ENCODE measurements at places on chromosomes 5 and 9. TPM values are rescaled to one million over a fixed set of nuclear protein-coding genes. Genes with fewer than 3 reads are reported as not detected.

The S100Z gene
- 1.6 TPM for polyA plus RNA-seq

The ZSWIM6 gene
- 9.0 TPM for polyA plus RNA-seq

The FAM78A gene
- 28.2 TPM for polyA plus RNA-seq

The MOB3B gene
- 7.8 TPM for polyA plus RNA-seq

The NUTM2F gene
- 0.05 TPM for polyA plus RNA-seq

The ACTBL2 gene
- 0.07 TPM for polyA plus RNA-seq

- DNase-seq = no peak
Measured at GRCh38 chr5:111932199-111932598, 175.2 kb upstream of the NREP start.

GRCh38 chr5:67316695-67317094 is 120.1 kb upstream of the CD180 start:
- DNase-seq = no peak

- no peak for DNase-seq
Measured at GRCh38 chr9:137970686-137971476, 93.3 kb downstream of the CACNA1B start.

- DNase-seq = no peak
Measured at GRCh38 chr5:155827949-155828348, 499.0 kb upstream of the SGCD start.

GRCh38 chr5:169904059-169904458 is 76.2 kb downstream of the INSYN2B start:
- DNase-seq = no peak

DNA sequence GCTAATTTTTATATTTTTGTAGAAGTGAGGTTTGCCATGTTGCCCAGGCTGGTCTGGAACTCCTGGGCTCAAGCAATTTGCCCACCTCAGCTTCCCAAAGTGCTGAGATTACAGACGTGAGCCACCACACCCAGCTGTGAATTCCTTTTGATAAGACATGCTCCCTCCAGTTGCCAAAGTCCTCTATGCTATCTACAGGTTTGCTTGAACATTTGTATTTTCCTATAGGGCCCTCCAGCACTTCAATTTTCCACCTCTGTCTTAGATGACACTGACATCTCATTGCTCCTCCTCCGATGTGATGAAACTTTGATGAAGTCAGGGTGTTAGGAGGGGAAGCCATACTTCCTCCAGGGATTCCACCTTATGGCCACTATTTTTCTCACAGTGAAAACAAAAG is 25.2 kb upstream of the CTSV start:
- DNase-seq = no peak

DNA sequence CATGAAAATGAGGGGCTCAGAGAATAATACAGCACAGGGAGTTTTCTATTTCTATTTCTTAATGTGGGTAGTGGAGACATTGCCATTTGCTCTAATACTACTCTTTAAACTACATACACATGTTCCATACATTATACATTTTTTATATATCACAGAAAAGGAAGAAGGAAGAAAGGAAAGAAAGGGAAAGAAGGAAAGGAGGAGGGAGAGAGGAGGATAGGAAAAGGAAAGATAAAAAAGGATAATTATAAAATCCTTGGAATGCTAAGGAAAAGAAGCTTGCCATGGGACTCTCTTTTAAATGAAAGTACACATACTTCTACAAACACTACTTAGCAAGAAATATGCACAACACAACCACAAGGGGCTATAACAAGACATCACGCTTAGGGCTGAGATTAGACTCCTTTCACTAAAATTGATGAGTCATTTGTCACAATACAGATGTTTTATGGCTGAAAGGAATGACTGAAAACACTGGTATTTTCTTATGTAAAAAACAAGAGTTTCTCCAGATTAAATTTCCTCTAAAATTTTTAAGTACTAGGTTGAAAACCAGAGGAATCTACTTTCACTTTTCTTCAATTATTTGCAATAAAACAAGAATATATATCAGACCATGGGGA is 219.8 kb downstream of the ARL15 start:
- no peak for DNase-seq

DNA sequence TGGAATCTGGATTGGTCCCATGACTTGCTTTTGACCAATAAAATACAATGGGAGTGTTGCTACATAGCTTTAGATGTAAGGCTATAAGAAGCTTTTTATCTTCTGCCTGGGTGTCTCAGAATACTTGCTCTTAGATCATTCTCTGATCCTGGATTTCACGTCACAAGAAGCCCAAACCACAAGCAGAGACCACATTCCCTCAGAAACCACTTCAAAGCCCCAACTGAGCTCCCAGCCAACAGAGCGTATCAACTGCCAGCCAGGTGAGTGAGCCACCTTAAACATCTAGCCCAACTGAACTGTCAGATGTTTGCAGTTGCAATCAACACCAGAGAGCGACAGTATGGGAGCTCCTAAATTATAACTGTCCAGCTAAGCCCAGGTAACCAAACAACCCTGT is 687.1 kb downstream of the TLE1 start:
- DNase-seq = peak; percentile 98

GRCh38 chr5:132437604-132438266 is 52.8 kb downstream of the IRF1 start:
- DNase-seq = peak; percentile 86

DNA sequence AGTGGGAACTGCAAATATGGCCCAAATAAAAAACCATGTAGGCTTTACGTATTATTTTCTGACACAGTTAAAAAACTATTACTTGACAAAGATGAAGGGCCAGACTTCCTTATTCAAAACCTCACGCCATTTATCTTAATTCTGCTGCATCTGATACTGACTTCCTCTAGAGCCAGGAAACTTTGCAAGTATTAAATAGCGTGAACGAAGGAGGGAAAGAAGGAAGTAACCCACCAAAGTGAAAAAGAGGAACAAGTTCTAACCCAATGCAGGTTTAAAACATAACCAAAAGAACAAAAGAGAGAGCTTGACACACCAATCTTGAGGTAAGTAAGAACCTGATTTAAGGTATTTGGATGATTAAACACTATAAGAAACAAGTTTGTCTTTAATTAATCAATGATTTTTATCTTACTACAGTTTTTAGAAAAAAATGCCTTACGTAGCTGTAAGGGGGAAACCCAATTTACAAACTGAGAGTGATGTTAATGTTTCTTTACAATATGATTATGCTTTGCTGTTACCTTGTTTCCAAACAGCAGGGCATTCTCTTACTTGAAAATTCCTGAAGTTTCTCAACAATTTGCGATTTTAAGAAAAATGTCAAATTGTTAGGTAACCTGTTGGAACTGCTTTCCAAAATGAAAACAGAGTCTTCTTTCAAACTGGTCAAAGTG is at the start of gene GAPT:
Gene GAPT (plus strand): TSS at position 220 of the 677 bp plus-strand sequence. CDS start 3,102 bp downstream, outside the sequence.
- DNase-seq = no peak

DNA sequence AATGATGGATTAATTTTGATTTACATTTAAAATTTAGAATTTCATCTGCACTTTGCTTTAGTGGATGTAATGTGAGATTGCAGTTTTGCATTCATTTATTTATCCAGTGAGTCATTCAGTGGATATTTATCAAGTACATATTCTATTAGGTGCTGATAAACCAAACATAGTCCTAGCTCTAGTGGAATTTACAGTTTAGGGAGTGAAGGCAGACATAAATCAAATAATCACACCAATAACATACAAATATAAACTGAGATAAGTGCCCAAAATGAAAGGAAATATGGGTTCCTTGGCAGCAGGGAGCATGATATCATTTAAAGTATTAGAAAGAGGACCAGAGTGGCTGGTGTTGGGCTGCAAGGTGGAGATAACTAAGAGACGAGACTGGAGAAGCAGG is 14.7 kb upstream of the NIPBL start:
- no peak for DNase-seq

DNA sequence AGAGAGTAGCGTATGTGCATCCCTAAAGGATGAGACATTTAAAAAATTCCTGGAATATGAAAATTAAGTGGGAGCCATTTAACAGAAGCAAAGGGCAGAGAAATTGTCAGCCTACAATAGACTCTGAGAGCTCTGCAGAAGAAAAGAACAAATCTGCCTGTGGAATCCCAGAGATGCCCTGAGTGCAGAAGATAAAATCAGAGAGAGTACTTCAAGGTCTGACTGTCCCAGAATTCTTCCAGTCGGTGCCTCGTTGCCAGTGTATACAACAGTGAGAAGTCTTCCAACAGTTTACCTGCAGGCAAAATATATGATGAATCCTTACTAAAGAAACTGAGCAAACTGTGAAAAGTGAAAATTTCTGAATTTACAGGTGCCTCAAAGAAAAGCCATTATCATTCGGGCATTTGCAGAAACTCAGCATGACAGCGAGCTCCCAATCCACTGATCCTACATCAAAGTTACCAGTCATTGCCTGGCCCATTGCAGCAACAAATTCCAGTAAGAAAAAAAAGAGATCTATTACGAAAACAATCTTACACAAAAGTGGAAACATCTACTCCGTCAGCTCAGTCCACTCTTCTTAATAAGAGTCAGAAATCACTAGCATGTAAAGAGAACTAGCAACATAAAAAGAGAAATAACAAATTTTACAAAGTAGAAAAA is 92.8 kb upstream of the VCAN start:
- DNase-seq = no peak

DNA sequence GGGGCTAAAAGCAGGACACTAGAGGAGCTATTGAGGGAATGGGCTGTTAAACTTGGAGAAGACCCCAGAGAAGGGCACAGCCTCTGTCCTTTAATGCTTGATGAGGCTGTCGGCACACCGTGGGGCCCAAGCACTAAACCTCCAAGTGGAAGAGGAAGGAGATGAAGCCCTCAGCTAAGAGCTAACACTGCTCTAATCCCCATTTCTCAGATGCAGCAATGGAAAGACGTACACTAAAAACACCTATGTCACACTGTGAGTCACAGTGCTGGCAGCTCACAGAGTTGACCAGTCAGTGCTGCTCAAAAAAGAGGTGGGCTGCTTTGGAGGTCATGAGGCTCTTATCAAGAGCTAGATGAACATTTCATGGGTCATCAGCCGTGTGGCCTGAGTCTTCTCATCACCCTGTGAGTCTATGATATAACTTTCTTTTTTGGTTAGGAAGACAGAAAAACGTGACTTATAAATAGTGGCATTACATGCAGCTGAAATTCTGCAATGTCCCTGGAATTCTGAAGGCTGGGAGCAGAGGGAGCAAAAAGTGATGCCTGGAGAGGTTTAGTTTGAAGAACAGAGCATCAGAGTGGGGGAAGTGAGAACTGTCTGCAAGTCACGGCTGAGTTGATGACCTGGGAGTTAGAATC is 21.5 kb downstream of the TNFSF8 start:
- no peak for DNase-seq

GRCh38 chr9:86168256-86168655 is 68.9 kb upstream of the GOLM1 start:
- no peak for DNase-seq

DNA sequence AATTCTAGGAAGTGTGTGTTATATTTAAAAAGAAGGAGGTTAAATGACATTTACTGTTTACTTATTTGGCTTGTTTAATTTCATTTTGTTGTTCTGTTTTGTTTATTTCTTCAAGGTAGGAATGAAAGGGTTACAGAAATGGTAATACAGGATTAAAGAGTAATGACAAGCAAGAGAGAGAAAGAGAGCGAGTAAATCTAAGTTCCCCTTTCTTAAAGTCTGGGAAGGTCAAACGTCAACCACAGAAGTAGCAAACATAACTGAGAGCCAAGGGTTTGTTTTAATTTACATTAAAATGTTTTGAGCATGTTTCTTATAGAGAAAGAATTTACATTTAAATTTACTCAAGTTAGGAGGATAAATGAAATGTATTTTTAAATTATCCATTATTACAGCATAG is 18.7 kb downstream of the HCN1 start:
- DNase-seq = no peak

- no peak for DNase-seq
Measured at GRCh38 chr9:34809504-34810186, 99.7 kb upstream of the CCL21 start.

DNA sequence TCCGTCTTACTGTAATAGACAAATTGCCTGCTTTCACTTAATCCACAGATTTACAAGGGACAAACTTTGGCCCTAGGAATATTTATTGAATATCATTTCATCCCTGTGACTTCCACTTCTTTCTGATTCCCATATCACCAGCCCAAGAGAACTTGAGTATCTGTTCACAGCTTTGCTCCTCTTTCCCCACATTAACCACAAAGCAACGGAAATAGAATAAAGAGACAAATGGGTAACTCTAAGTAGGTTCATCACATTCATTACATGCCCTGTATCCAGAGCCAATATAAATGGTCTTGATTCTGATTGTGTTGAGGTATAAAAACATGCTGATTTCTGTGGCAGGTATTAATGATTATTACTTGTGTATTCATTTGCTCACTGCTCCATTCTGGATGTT is 41.9 kb downstream of the TMEM252 start:
- DNase-seq = no peak

- no peak for DNase-seq
Measured at GRCh38 chr9:137777761-137778160, 99.8 kb upstream of the CACNA1B start.

DNA sequence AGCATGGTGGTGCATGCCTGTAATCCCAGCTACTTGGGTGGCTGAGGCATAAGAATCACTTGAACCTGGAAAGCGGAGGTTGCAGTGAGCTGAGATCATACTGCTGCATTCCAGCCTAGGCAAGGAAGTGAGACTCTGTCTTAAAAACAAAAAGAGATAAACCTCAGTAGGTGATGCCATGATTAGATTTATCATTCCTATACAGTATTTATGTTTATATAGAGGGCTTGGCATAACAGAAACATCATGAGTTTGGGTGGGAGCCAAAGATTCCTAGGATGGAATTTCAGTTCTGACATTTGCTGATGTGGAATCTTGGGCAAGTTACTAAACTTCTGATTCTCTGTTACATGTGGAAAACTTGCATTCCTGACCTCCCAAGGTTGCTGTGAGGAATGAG is 22.3 kb downstream of the RFK start:
- no peak for DNase-seq
